Effector memory CD4-positive, alpha-beta T cell (primary cell): ENCODE measurements at places on chromosomes 5 and 9.

DNA sequence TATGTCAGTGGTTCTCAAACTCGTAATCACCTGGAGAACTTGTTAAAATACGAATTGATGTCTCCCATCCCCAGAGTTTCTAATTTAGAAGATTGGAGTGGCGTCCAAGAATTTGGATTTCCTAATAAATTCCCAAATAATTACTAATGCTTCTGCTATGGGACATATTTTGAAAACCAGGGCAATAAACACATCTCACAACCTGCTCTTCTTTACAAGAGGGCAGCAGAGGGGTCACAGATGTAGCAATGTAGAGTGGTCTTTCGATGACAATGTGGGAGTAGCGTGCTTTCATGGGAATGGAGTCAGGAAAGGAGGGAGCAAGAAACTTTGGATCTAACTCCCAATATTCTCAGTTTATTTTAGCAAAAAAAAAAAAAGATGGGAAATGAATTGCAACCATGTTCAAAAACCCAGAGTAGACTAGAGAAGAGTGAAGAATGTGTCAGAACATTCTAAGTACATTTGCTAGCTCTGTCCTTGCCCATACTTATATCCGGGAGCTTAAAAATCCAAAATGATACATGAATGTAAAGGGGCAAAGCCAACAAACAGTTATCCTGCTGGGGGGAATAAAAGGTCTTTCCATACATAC lies 33.8 kb upstream of the ALDH1A1 start:
- no peak for DNase-seq

GRCh38 chr5:146334074-146334533 lies 4.5 kb upstream of the POU4F3 start:
- DNase-seq: no peak

GRCh38 chr5:179262126-179262920 lies 82.9 kb downstream of the ADAMTS2 start:
- DNase-seq: no peak

GRCh38 chr5:32153723-32154122 lies 20.4 kb downstream of the GOLPH3 start:
- DNase-seq: no peak

- DNase-seq: no peak
These were observed 604.6 kb downstream of the PTPRD start for GRCh38 chr9:10008101-10008799.

DNA sequence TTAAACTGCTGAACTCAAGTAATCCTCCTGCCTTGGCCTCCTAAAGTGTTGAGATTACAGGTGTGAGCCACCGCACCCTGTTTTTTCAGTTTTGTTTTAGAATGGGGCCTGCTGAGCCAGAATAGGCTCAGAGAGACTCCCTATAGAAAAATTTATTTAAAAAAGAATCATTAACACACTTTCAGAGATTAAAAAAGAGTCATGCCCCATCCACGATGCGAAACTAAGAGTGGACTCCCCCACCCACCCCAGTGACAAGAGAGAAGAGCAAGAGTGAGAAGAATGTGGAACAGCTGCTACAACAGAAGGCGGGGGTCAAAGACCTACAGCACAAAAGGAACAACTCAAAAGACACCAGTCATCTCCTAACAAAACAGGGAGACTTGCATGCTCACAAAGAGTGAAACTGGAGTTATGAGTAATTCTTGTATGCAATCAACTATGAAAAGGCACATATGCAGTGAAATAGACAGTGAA lies 47.2 kb downstream of the GLDC start:
- no peak for DNase-seq

DNA sequence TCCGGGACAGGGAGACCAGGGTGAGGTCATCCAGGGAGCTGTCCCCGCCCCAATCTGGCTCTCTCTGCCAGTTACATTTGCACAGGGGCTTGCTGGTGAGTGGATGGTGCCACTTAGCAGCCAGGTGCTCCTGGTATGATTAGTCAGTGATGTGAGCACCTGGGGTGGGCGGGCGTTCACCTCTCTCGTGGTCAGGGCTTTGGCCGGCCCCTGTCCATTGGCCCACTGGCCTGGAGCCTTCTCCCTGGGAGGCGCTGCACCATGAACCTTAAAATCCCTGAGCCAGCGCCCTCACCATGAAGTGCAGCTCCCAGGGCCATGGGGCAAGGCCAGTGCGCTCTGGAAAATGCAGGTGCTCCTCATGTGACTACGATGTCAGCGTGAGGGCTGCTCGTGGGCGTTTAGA lies 2.0 kb downstream of the NKD2 start:
- DNase-seq: no peak

- no peak for DNase-seq
These were observed 165.2 kb downstream of the MAPKAP1 start for GRCh38 chr9:125541840-125542243.

DNA sequence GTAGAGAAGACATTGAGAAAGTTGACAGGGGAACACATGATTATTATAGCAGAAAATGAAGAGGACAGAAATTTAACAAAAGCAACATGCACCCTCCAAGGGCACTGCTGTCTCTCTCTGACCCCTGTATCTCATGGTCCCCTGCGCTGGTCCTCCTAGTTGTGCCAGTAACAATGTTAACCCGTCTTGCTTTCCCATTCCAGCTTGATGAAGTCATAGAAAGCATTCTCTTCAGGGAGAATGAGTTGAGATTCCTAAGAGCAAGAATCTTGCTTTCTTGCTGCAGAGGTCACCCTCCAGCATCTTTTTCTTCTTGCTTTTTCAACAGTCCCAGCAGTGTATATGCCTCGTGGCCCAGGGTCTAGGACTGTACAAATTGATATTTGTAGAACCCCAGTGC lies 279.6 kb upstream of the ADAMTSL1 start:
- DNase-seq: no peak

DNA sequence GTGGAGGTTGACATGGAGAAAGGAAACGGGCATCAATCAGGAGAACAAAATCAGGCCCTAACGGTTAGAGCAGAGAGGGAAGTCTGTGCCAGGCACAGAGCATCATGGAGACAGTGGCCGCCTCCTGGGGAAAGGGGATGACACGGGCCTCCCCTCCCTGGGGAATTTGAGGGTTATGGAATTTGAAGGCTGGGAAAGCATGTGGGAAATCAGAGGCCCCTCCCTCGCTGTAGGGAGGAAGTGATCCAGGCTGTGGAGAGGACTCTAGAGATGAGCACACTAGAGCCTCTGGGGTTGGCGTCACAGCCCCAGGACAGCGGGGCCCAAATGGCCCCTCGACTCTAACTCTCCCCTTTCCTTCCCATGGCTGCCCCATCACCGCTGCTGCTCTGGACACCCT lies 36.7 kb downstream of the PROP1 start:
- DNase-seq: no peak

DNA sequence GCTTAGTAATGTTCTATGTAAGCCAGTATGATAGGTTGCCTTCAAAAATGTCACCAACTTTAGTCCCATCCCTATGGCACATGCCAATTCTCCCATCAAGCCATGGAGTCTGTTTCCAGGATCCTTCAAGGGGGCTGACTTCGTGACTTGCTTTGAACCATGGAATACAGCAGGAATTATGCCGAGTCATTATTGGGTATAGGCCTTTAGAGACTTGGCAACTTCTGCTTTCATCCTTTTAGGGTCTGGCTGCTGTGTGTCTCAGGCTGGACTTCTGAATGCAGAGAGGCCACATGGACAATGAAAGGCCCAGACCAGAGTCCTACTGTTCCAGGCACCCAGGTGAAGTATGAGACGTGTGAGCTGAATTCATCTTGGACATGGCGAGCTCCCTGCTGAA lies 109.8 kb downstream of the DENND1A start:
- no peak for DNase-seq

DNA sequence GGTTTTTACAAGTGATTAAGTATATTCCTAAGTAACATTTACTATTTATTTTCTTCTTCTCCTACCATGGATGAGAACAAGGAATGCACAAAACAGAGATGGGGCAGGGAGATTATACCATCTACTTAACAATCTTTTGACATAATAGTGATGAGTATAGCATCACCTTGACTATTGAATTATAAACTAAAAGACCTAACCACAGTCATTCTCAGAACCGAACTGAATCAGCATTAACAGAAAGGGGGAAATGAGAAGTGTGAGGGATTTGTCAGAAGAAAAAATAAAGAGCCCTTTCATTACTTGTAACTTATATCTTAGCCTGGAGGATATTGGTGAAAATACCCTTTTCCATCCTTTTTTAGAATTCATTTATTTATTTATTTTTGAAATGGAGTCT lies 21.9 kb downstream of the OR2Y1 start:
- no peak for DNase-seq

GRCh38 chr9:94899464-94900221 lies 173.1 kb downstream of the AOPEP start:
- DNase-seq: no peak

GRCh38 chr9:128714586-128715435 lies 9.1 kb downstream of the ZDHHC12 start:
- no peak for DNase-seq

DNA sequence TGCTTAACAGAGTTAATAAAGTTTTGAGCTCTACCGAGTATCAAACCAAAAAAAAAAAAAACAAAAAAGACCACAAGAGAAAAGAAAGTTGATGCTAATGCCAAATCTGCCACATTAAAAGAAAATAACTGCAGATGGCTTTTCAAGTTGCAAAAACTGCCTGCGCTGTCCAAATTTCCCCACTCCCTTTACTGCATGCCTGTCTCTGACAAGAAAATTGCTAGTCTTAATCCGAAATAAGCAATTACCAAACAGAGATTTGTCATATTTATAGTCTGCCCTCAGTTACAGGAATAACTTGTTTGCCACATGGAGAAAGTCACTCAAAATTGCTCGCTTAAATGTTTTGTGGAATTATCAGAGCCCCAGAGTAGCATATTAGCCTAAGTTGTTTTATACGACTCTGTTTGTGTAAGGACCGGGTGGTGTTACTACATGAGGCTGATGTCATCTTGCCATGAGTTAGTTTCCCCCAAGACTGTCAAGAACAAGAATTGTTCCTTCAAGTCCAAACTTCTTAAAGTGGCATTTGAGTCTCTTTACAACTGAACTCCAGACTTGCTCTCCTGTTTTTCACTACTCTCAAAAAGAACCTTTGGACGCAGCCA lies 160.9 kb downstream of the CEP120 start:
- DNase-seq: no peak

- no peak for DNase-seq
These were observed 160.3 kb downstream of the HSD17B3 start for GRCh38 chr9:96141666-96142065.

DNA sequence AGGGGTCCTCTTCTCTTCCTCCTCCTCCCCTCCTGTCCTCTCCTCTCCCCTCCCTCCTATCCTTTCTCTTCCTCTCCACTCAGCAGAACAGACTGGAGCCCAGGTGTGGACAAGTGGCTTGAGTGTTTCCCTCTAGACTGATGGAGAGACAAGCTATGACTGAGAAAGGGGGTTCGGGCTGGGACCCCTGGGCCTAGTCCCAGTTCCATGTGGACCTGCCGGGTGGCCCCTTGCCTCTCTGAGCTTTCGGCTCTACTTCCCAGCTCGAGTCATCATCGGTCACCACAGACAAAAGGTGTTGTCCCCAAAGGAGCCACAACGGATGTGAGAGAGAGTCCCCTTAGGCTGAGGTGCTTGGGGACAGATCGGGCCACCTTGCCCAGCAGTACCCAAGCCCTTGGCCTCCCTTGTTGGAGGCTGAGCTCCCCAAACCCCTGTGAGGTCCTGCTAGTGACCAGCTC lies 3.4 kb upstream of the RXRA start:
- DNase-seq: no peak

DNA sequence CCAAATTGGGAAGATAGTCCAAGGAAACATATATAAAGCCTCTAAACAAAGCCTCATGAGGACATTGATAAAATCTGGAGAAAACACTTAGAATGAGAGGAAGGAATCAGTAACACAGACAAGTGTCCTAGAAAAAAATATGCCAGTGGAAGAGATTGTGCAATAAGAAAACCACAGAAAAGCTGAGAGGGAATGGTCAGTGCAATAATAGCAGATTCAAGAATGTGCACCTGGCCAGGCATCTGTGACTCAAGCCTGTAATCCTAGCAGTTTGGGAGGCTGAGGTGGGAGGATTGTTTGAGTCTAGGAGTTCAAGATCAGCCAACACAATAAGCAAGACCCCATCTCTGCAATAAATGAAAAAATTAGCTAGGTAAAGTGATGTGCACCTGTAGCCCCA lies 691.2 kb upstream of the CDH6 start:
- no peak for DNase-seq

DNA sequence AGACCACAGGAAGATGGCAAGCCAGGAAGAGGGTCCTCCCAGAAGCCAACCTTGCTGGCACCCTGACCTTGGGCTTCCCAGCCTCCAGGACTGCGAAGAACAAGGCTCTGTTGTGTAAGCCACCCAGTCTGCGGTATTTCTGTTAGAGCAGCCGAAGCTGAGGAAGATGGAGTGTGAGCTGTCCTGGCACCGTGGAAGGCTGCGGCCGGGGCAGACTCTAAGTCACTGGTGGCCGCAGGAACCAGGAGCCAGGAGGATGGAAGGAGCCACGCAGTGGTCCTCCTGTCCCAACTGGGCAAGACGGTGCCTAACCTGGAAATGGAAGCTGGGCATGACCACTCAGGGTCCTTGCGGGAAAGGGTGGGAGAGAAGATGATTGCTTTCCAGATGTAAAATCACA lies 89.1 kb downstream of the ZNF354C start:
- DNase-seq: no peak

GRCh38 chr5:114319821-114320220 lies 42.0 kb upstream of the KCNN2 start:
- DNase-seq: no peak

- no peak for DNase-seq
These were observed 72.6 kb downstream of the ZNF354C start for GRCh38 chr5:179132586-179133355.

GRCh38 chr5:112125903-112126302 lies 293.2 kb downstream of the EPB41L4A start:
- DNase-seq: no peak

DNA sequence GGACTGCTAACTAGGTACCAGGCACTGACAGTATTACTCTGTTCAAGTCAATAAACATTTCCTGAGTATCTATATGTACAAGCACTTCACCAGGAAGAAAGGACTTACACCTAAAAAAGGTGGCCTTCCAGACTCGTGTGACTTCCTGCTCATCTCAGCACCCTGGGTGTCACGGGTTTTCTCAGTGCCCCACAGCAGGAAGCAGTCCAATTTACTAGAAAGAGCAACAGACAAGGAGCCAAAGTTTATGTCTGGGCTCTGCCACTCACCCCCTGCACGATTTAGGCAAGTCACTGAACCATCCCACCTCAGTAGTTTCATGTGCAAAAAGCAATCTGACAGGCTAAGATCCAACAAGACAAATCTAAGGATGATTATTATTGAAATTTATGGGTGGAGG lies 92.4 kb downstream of the TMEM215 start:
- DNase-seq: no peak

- no peak for DNase-seq
These were observed 76.8 kb upstream of the RANBP3L start for GRCh38 chr5:36378551-36378950.

DNA sequence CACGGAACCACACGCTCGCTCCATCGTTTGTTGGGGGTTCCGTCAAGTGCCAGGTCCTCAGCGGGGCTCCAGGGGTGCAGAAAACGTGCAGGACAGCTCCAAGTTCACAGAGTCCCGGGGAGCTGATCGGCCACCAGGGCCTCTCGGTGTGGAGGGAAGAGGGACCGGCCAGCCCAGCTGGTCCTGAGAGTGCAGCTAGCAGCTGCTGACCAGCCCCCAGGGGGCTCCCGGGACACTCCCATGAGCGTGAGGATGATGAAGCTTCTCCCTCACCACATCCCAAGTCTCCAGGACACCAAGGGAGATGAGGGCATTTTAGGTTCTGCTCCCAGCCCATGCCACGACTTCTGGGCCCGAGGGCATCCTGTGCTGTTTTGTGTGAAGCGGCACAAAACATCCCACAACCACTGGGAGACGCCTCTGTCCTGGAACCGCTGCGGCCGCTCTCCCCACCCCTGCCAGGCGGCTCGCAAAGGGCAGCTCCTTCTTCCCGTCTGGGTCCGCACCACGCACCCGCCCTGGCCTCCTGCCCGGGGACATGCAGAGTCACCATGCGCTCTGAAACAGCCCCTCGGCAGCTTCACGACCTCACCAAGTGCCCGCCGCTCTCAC lies 67.5 kb upstream of the IRX4 start:
- no peak for DNase-seq
